ENCODE measurements at places on chromosomes 1 and 21.

- no peak for DNase-seq
Observed at GRCh38 chr1:28136922-28137613, 39.4 kb downstream of the PTAFR start.

- no peak for DNase-seq
Observed at GRCh38 chr1:230807561-230808280, 60.5 kb downstream of the CAPN9 start.

GRCh38 chr1:114145504-114146151 is 8.0 kb downstream of the SYT6 start:
- DNase-seq: no peak

DNA sequence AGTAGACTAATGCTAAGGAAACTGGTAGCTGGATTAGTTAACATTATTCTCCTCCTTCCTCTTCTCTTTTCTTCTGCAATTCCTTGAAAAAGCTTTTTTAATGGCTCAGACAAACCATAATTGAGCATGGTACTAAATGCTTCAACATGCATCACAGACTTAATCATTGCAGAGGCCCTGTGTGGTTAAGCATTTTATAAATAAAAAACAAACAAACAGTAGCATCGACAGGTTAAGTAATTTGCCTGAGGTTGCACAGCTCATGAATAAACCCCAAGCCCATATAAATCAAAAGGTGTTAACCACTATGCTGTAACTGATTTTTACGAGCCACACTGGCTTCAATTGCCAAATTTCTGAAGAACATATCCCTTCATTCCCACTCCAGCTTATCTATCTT is 462.1 kb downstream of the LMO4 start:
- no peak for DNase-seq

GRCh38 chr1:207807326-207807689 is 55.5 kb downstream of the CD46 start:
- no peak for DNase-seq

DNA sequence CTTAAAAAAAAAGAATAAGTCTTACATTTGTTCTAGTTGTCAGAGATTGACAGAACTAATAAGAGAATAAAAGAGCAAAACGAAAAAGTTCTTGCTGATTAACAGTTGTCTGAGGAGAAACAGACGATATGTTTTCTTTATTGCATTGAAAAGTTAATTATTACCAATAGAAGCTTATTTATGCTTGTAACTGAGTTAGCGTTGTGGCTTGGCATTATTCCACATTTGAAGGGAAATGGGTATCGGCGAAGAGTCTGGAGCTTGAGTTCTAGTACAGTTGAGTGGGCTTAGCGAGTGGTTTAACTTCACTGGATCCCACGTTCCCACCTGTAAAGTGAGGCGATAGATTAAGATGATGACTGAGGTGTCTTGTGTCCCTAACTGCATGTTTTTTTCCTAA is 109.0 kb downstream of the SDCCAG8 start:
- no peak for DNase-seq

GRCh38 chr1:107195476-107195875 is 54.6 kb downstream of the NTNG1 start:
- DNase-seq: no peak

DNA sequence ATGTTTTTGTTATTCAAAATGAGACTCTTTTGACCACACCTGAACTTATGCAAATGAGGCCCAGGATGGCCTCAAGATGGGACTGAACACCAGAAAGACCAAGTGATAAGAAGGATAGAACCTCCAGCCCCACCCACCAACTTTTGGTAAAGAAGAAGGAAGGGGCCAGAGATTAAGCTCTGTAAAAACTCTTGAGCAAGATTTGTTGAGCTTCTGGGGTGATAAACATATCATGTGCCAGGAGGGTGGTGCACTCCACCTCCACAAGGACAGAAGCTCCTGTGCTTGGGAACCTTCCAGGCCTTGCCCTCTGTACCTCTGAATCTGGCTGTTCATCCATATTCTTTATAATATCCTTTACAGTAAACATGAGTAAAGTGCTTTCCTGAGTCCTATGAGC is 5.3 kb downstream of the RSPH1 start:
- no peak for DNase-seq

DNA sequence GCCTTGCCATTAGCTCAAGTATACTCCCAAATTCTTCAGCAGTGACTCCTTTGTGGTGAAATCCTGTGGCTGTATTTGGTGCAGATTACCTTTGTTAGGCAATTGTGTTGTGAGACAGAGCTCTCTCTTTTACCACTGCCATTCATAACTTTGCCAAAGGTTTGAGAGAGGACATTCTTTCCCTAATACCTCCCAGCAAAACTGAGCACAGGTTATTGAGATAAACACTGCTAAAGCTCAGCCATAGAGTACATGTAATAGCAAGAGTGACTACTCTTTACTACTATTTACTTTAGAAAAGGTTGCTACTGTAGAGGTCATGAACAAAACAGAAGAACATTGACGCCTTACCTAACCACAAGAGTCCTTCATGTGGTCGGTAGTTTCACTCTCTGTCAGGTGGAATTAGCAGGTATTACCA is 514.0 kb upstream of the ADAMTS5 start:
- no peak for DNase-seq

DNA sequence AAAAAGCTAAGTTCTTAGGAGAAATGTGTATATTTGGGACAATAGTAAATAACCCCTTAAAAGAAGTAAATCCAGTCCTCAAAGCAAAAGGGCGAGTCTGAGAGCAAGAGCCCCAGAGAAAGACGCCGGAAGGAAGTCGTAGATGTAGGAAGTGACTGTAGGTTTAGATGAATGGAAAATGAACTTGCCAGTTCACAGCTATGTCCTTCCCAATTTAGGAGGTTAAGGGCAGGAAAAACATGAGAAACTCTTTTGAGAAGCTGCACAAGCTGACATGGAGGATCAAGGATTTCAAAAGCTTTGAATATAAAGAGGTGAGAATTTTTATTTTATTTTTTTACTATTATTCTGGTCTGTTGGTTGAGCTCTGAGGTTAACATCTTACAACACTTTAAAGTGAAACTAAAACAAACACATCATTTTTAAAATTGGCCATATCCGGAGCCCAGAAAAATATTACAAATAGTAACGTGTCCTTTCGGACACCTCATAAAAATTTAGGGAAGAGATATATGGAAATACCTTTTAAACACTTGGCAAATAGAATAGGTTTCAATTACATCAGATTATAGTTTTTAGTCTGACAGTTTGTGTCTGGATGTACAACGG is 1178.6 kb downstream of the MRPL39 start:
- DNase-seq: no peak

DNA sequence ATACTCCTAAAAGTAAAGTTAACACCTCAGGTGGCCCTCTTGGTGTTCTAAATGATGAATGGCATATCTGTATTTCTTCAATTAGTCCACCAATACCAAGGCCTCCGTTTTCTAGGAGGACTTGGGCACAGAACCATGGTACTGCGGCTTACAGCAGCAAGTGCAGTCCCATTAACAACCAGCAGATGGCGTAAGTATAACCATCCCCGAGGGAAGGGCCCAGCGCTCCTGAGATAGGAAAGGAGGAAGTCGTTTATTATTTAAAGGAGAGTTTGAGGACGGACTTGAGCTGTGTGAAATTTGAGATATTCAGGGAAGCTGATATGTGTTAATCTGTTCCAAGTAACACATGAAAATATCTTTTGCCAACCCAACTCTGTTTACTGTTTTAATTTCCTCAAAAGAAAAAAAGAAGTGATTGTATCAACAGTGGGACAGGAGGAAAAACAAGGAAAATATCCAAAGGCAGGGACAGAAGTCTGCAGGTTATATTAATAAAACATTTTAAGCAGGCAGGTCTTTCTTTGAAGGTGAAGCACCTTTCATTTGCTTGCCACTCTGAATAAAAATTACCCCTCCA is 37.7 kb upstream of the KCNJ15 start:
- peak; percentile 78 for DNase-seq

GRCh38 chr1:44848456-44849181 is 5.6 kb upstream of the PTCH2 start:
- no peak for DNase-seq

- no peak for DNase-seq
Observed at GRCh38 chr1:224711876-224712275, 95.8 kb downstream of the CNIH3 start.

GRCh38 chr1:185608177-185608576 is 126.0 kb upstream of the HMCN1 start:
- peak; percentile 81 for DNase-seq

GRCh38 chr1:183209533-183210158 is 23.6 kb downstream of the LAMC2 start:
- DNase-seq: no peak

GRCh38 chr21:37159949-37160348 is 86.9 kb downstream of the TTC3 start:
- no peak for DNase-seq

DNA sequence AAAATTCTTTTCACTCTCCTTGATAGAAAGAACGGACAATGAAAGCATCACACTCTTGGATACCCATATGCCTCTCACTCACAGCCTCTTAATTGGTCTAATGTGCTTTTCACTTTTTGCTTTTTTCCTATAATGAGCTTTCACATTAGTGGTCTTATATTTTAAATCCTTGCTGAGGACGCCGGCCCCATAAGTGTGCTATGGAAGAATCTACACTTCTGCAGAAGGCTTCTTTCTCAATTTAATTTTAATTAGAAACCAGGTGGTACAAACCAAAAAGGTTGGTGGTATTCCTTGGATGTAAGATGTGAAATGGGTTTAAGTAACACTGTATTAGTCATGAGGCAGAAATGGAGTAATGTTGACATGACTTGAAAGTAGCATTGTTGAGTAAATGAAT is 190.6 kb upstream of the NFIA start:
- no peak for DNase-seq

Measured in NAMALWA (cell line).